ENCODE measurements at places on chromosomes 16 and 17.

DNA sequence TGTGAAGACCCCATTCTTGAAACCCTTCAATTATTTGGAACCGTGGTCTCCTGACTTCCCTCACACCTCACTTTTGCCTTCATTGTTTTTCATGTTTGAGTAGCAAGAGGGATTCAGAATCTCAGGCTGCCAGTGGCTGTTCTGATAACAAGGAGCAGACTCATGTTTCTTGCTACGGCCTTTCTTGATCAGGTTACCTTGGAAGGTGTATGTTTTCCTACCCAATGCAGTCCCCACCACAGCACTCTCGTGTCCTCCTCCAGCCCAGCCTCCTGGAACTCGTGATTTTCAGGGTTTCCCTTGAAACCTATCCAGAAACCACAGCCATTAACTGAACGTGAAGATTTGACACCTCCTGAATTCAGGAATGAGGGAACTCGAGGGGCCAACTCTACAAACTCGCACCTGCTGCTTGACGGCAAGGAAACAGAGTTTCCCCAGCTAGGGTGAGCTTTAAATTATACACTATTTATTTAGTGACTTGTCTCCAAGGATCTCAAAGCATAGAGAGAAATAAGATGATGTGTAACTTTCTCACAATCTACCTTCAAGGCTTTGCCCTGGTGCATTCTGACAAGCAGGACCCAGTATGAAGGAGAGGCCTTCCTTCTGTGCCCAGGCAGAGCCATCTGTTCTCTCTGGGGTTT, 1.6 kb downstream of the ZFHX3 start:
- no peak for DNase-seq

- no peak for DNase-seq
Measured at GRCh38 chr16:75938818-75939217, 212.5 kb upstream of the CPHXL start.

- no peak for DNase-seq
Measured at GRCh38 chr17:61670691-61671090, 79.7 kb upstream of the NACA2 start.

DNA sequence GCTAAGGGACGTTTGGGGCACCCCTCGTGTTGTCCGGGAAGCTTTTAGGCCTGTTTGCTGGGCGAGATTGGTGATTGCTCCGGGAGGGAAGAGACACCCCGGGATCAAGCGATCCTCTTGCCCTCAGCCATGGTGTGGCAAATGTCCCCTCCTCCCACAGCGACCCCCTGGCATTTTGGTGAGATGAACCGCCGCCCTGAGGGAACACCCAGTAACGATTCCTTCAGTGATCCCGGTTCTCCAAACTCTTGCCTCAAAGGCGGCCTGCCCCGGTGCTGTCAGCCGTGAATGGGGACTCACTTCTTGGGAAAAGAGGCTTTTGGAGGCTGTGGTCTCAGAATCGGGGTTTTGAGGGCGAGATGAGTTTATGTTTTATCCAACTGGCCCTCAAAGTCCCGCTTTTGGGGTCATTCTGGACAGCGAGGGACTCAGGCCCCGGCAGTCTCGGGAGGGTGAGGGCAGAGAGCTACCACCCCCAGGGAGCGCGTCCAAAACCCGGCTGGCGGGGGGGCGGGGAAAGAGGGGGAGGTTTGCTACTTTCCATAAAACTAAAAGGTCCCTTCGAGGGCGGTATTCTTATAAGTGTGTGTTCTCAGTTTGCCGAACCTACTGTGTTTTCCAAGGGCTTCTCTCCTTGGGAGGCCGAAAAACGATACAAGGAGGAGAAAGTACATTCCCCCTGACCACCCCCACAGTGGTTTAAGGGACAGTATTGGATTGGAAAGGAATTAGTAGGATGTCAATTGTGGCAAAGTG, 232.7 kb downstream of the MRTFB start:
- DNase-seq: no peak

- no peak for DNase-seq
Measured at GRCh38 chr16:51236583-51236982, 85.5 kb upstream of the SALL1 start.

- no peak for DNase-seq
Measured at GRCh38 chr17:18321309-18321708, 6.2 kb downstream of the SMCR8 start.

DNA sequence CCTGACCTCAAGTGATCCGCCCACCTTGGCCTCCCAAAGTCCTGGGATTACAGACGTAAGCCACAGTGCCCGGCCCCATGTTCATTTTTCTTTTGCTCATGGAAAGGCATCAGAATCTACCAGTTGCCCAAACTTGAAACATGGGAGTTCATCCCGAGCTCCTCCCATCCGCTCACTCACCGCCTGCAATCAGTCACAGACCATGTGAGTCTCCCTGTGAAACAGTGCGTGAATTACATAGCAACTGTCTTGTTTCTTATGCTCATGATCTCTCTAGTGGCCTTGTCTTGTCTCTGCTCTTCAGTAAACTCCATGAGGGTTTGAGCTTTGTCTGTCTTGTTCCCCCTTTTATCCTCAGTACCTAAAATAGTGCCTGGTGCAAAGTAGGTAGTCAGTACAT, 52.1 kb upstream of the TNRC6A start:
- no peak for DNase-seq

GRCh38 chr17:72406498-72406897, 285.7 kb downstream of the SOX9 start:
- no peak for DNase-seq

DNA sequence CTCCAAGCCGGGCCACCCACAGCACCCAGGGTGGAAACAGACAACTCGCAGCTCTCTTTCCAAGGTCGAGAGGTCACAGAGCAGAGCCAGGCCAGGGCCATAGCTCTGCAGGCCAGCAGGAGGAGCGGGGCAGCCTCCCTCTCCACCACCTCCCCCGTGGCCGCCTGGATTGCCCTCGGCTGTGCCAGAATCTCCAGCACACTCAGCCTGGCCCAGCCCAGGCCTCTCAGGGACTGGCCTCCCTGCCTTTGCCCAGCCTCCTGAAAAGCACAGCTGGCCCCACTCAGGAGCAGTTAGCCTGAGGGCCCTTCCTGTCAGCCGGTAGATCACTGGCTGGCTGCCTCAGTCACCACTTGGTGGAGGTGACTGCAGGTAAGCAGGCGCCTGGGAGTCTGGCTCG, 85.8 kb upstream of the SEC14L1 start:
- DNase-seq: no peak

- DNase-seq: no peak
Measured at GRCh38 chr17:3527896-3528295, 29.7 kb downstream of the TRPV3 start.

DNA sequence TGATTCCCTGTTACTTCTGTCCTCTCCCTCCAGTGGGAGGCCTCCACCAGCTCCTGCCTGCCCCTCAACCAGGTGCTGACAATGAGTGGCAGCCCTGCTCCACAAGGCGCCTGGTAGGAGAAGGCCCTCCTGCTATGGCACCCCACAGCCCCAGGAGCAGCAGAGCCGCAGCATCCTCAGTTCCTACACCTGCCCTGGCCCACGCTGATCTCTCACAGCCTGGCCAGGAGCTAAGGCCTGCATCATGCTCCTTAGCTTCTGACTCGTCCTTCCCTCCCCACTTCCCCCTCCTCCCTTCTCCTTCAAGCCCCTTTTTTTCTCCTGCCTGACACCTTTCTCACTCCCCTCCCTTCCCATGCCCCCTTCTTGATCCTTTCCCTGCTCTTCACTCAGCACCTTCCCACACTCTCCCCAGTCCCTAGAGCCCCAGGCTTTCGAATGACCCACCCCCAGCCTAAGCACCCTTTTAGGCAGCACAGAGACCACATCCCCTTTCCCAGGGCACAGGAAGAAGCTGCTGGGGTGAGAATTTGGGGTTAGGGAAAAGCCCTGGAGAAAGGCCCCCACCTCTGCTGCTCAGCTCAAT, 6.5 kb downstream of the PROCA1 start:
- DNase-seq: no peak

DNA sequence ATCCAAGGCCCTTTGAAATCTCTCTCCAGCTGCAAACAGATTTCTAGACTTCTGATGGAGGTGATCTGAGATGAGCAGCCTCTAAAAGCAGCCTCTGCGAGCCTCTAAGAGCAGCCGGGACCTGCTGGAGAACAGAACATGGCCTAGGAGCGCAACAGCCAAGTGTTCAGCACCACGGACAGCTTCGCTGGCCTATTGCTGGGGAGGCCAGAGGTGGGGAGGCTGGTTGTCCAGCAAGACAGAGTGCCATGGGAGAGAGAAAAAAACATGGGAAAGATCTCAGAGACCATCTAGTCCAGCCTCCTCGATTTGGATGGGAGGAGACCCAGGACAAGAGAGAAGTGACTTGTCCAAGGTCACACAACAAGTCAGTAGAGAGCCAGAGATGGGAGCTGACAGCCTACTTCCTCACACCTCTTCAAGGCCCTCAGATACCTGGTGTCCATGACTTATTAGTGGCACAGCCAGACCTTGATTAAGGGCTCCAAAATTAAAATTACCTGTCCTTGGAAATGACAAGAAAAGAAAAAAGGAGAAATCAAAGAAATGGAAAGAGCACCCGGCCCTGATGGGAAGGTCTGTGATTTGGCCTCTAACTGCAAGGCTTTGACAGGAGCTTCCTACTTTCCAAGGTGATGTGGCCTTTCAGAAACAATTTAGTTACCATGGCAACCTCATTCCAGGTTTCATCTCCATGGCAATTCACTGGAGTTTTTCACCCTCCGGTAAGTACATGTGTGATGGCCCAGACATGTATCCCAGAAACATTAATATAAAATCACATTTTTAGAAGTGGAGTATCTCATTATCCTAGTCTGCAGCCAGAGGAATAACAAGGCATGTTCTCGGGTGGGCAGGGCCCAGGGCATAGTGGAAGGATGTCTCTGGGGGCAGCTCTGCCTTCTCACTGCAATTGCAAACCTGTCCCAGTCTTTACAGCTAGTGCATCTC, 14.5 kb downstream of the RPRML start:
- DNase-seq: peak; percentile 24

GRCh38 chr17:62591333-62591732, 36.1 kb upstream of the MRC2 start:
- no peak for DNase-seq

- DNase-seq: no peak
Measured at GRCh38 chr17:66900126-66901010, 64.1 kb upstream of the CACNG4 start.

- DNase-seq: no peak
Measured at GRCh38 chr16:87809150-87809902, 43.5 kb upstream of the KLHDC4 start.

DNA sequence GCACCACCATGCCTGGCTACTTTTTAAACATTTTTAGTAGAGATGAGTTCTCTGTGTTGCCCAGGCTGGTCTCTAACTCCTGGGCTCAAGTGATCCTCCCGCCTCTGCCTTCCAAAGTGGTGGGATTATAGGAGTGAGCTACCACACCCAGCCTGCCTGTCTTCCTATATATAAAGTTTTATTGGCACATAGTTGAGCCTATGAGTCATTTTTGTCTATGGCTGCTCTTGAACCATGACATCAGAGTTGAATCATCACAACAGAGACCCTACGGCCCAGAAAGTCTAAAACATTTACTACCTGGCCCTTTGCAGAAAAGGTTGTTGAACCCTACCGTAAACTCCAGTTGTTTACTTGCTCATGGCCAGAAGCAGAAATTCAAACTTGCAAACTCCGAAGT, 7.9 kb downstream of the SEPTIN12 start:
- DNase-seq: no peak

DNA sequence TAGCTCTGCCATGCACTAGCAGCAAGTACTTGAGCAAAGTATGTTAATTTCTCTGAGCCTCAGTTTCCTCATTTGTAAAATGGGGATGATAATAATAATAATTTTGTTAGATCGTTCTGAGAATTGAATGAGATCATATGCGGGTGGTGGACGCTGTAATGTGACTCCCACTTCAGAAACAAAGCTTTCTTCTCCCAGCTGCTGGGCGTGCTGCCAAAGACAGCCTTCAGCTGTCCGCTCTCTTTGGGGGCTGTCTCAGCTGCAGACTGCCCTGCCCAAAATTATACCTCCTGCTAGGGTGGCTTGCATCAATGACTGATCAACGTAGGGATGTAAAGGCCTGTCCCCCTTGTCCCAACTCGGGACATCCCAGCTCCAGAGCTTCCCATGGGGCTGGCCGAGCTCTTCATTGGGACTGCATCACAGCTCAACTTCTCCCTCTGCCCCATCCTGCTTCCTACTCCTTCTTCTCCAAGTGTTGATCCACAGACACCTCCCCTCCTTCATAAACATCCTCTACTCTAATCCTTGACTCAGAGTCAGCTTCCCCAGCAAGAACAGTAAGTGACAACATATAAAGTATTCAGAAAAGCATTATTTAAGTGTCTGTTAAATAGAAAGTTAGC, 30.7 kb upstream of the CDH5 start:
- no peak for DNase-seq

DNA sequence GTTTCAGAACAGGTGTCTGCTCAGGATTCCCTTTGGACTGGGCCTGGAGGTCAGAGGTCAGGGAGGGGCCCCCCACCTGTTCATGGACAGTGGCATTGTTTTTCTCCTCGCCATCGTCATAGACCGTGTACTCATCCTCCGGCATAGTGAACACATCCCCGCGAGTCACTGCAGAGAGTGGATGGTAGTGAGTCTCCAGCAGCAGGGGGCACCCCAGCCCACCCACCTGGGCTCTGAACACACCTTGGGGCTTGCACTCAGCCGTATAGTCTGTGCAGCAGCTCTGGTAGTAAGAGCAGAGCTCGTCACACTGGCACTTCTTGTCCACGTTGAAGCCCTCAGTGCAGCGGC, 448 bp downstream of the VTN start:
- DNase-seq: no peak

- no peak for DNase-seq
Measured at GRCh38 chr17:27485125-27485524, 28.9 kb downstream of the KSR1 start.

GRCh38 chr17:19334331-19334730, 28.2 kb downstream of the B9D1 start:
- DNase-seq: no peak

GRCh38 chr17:44707755-44708400, 587 bp upstream of the DBF4B start:
- DNase-seq: no peak

DNA sequence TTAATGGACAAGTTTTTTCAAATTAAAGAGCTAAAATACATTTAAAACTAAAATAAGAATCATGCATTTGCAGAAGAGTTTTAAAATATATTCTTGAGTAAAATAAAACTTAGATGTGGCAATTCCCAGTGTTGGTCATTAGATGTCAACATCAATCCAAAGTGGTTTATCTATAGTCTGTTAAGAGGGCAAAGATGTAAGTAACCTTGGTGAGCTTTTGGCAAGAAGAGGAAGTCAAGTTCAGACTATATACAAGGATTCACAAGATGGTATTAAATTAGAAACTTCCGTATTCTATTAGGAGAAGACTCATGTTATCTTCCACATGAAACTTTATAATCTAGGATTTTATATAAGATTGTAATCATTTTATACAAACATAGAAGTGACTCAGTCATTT, 73.1 kb downstream of the CEP95 start:
- no peak for DNase-seq

All from activated CD4-positive, alpha-beta T cell treated with anti-CD3 and anti-CD28 coated beads, Interleukin-2, amount 10 ng/mL, durations not matched to agents 7 days and 5 days (primary cell).